Midbrain (tissue), 1 donor: ENCODE measurements at places on chromosomes 6 and 20.
A peak's percentile ranks its signal among the peaks of the same experiment; 100 is the strongest.

- DNase-seq = no peak
Observed at GRCh38 chr6:90326404-90327057, 29.9 kb upstream of the BACH2 start.

DNA sequence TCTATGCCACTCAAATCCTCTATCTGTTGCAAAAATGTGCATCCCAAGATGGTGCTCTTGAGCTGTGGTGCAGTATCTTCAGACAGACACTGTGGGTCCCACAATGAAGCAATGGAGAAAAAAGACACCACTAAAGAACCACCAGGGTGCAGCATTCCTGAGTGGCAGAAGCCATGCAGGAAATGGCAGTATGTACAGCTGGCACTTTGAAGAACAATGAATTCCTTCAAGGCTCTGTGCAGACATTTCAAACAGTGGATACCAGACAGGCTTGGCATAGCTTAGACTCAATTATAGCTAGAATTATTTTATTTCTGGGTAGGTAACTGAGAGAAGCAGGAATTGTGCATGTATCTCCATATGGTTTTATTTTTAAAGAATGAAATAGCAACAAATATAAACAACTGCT lies 24.0 kb upstream of the HDAC2 start:
- peak; percentile 94 for DNase-seq

DNA sequence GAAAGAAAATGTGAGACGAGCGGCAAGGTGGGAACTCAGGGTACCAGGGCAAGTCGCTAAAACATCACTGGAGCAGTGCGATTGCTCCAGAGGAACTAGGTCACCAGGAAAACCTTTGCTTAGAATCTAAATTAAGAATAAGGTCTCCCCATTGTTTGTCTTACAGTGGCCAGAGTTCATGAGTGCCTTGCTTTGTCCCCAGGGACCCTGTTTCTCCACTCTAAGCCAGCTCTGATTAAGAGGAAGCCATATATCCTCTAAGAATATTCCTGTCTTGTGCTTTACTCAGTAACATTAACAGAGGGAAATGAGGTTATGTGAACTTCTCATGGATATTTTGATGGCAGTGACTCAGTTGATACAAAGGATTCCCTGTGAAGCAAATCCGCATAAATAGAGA lies 305.8 kb downstream of the CD83 start:
- no peak for DNase-seq

- no peak for DNase-seq
Observed at GRCh38 chr6:158361961-158362669, 49.9 kb downstream of the TULP4 start.

DNA sequence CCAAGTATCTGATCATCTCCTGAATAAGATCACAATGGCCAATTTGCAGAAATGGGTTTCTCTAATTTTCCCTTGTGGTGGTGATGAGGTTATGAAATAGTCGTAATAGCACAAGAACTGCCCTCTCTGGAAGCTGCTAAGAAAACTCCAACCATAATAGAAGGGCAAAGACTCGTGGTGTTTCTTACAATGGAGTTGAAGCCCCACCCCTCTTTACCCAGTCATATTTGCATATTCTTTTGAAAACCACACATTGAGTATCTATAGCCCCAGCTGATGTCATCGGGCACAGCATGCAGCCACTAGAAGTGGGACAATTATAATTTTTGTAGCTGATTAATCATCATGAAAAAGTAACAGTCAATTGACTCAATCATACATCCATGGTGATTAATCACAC lies 452.1 kb upstream of the POU3F2 start:
- DNase-seq = no peak

DNA sequence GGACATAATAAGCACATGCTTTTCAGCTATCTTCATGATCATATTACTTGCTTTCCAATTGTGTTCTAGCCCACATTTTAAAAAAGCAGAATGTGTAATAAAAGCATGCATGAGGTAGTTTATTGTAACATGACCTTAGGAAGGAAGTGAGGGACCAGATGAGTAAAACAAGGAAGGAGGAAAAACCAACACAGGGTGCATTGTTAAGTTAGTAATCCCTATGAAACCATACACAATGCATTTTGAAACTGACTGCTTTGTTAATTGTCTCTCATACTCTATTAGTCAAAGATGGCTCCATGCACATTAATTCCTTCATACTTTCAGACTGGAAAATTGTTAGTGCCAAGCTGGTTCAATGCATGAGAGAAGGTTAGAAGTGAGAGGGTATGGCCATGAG lies 37.7 kb upstream of the CENPW start:
- no peak for DNase-seq

DNA sequence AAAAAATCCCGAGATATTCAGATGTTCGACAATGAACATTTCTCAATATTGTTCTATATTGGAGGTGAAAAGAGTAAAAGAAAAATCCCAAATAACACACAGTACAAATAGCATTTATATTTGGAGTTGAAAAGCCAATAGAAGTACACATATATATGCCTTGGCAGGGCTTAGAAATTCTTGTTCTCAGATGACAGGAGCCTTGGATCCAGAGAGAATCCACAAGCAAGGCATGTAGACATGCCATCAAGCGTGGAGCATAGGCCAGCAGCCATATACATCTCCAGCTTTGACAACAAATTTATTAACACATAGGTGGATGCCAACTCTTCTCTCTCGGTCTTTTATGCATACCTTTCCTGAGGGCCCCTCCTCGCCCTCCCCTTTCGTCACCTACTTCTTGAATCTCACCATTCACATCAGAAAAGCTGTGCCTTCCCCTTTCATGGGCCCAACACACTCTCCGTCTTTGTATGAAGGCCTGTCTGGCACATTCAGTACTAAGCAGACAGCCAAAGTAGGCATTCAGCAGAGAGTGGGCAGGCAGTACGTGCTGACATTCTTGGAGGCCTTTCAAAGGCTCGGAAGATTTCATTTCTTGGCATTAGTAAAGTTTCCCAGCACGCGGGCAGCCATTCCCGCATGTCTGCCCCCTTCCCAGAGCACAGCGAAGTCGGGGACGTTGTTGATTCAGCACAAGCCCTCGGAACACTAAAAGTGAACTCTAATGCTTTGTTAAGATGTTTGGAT lies 18.2 kb downstream of the NEDD9 start:
- DNase-seq = peak; percentile 20

DNA sequence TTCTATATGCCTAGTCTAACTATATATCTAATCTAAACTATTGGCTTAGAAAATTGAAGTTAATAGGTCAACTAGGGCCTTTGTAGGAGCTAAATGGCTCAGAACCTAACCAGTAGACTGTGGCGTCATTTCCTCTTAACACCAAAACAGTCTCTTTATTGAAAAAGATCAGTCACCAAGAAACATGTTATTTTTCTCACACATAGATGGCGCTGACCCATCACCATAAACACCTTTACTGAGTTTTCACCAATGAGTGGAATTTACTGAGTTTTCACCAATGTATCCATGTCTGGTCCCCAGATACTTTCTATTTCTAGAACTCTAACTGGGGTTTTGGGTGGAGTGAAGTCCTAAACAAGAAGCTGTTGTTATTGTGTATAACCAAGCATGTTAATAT lies 636.0 kb downstream of the BCKDHB start:
- DNase-seq = no peak

- DNase-seq = no peak
Observed at GRCh38 chr6:39499053-39499452, 176.6 kb upstream of the KCNK16 start.
